ENCODE measurements at places on chromosomes 6 and 20.

GRCh38 chr6:23983735-23984134 is 142.3 kb upstream of the NRSN1 start:
- DNase-seq, result no peak

DNA sequence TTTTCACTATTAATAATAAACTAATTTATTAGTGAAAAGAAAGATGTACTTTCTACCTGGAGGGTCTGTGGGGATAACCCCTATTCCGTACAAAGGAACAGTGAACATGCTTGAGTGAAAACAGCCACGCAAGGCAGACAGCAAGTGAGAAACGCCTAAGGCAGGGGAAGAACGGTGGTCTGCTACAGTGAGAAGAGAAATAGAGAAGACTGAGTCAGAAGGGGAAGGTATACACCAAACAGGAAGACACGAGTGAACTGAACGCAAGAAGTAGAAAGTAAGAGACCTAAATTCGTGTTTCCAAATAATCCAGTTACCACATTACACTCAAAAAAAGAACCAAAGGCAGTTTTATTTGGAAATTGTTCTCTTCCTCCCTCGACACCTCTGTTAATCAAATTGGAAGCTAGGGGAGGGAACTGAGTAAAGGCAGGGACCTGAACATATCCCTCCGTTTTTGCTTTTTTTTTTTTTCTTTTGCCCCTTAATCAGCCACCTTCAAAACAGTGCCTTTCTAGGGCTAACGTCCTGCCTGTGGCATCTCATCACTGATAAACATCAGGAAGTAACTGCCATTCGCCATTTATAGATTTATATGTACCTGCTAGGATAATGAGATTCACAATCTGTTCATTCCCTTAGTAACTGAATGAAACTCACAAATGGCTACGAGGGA is 48.9 kb downstream of the ATXN1 start:
- DNase-seq, result peak; percentile 24

DNA sequence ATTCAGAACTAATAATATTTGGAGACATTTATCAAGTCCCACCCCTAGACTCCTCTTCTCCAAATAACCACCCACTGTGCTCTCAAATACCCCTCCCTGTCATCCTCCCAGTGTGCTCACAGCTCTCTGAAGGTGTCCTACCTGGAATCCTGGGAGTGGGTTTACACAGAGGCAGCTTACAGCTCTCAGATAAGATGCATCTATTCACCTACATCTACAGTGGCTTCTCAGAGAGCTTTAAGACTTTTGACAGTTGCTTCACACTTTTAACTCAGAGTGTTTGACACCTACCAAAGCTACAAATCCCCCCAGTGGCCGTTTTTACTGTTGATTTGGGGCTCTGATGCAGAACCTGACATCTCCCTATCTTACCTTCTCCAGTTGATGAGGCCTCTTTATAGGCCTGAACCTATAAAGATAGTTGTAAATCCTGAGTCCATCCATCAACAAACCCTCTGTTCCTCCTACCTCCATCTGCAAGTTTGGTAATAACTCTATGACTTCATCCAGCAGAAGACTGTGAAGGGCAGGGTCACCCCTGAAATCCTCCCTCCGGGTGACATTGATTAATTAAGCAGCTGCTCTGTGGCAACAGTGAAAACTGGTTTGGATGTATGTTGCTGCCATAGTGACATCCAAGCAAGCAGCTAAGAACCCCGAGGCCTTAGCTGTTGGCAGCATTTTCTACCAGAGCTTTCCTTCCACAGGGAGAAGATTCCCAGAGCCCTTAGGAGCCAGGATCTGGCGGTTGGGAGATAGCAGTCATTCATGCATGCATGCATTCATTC is 226.1 kb upstream of the RREB1 start:
- DNase-seq, result no peak

- DNase-seq, result no peak
Measured at GRCh38 chr6:51060262-51060762, 241.6 kb downstream of the TFAP2B start.

GRCh38 chr6:16419636-16420336 is 181.4 kb downstream of the GMPR start:
- no peak for DNase-seq

- DNase-seq, result no peak
Measured at GRCh38 chr6:18177286-18177965, 22.2 kb downstream of the KDM1B start.

GRCh38 chr20:31760519-31761240 is 21.6 kb downstream of the TPX2 start:
- no peak for DNase-seq

DNA sequence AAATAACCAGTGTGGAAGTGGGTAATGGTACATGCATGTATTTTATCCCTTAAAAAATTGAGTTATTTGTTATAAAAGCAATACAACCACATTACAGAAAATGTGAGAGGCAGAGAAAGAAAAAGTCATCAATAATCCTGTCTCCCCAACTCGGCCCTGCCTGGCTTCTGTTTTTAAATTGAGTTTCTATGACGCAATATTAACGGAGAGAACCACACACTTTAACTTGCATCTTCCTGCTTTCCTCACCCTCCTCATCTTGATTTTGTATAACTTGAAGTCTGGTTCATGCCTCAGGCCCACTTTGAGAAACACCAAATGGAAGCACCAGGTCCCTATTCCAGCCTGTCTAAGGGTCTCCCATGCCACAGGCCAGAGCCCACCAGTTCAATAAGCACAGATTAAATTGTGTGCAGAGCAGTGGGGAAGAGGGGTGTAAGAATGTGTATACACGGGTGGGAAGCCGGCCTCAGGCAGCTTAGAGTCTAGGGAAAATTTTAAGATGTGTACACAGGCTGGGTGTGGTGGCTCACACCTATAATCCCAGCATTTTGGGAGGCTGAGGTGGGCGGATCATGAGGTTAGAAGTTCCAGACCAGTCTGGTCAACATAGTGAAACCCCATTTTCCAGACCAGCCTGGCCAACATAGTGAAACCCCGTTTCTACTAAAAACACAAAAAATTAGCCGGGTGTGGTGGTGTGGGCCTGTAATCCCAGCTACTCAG is 15.9 kb downstream of the KCNK5 start:
- no peak for DNase-seq

DNA sequence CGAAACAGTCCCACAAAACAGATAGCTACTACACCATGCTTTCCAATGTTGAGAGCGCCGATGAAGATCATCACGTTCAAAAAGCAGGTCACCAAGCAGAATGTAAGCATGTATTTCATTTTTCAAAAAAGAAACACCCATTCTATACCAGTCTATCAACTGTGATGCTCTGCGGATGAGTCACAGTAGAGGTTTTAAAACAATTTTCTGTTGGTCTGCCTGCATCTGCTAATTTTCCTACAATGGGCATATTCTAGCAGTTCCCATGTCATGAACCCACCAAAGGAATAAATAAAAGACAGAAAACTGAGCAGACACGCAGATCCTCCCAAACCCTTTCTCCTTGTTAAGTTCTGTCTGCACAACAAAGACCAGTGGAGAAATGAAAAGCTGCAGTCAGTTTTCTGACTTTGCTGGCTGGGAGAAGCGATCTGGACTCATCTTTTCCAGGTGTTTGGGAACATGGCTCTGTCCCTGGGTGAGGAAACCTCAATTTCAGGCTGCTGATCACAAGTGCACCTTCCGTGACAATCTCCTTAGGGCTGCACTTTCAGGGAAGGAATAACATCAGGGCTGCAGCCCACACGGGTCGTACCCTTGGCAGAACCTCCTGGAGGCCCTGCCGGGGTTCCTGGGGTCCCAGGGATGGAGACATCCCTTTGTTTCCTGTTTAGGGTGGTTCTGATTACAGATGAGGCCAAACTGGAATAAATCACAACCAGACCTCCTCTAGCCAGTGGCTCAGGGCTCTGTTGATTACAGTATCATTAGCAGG is 200.1 kb downstream of the BMP7 start:
- DNase-seq, result no peak

- DNase-seq, result no peak
Measured at GRCh38 chr6:48691420-48691819, 580.4 kb upstream of the PTCHD4 start.

- no peak for DNase-seq
Measured at GRCh38 chr20:11101243-11101642, 427.4 kb upstream of the JAG1 start.

DNA sequence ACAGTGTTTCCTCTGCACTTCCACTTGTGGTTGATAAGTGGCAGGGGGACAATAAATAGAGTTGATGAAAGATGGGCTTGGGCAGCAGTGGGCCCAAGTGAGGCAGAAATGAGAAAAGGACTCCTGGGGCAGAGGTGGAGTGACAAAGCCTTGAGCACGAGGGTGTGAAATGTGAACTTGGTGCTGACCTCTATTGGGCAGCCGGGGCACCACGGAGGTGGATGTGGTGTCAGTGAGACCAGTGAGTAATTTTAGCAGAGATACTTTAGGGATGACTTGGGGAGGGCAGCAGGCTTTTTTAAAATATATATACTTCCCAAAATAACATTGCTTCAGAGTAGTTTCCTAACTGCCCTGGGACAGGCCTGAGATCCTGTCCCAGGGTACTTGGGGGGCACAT is 30.6 kb upstream of the MYLK2 start:
- DNase-seq, result no peak

GRCh38 chr6:152587473-152587872 is 49.7 kb downstream of the SYNE1 start:
- DNase-seq, result no peak

DNA sequence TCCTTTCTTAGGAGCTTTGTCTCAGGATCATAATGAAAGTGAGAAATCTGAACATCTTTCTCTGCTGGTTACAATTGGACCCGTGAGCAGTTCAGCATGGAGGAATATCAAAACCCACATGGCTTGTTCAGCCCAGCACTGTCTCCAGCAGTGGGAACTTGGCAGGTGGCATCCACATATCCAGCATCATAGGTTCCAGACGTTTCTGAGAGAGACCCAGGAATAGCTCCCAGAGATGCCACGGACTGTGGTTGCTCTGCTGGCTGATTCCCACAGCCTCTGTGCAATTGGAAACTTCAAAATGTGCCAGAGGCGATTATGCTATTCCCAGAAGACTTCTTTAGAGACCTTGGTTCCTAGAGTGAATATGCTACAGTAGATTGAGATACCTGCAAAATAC is 76.4 kb downstream of the PHACTR2 start:
- DNase-seq, result no peak

GRCh38 chr20:23117738-23118137 is 31.6 kb upstream of the CD93 start:
- DNase-seq, result no peak

GRCh38 chr6:147547369-147547902 is 38.9 kb downstream of the SAMD5 start:
- DNase-seq, result no peak

GRCh38 chr6:8794420-8794819 is 359.1 kb upstream of the SLC35B3 start:
- DNase-seq, result no peak

DNA sequence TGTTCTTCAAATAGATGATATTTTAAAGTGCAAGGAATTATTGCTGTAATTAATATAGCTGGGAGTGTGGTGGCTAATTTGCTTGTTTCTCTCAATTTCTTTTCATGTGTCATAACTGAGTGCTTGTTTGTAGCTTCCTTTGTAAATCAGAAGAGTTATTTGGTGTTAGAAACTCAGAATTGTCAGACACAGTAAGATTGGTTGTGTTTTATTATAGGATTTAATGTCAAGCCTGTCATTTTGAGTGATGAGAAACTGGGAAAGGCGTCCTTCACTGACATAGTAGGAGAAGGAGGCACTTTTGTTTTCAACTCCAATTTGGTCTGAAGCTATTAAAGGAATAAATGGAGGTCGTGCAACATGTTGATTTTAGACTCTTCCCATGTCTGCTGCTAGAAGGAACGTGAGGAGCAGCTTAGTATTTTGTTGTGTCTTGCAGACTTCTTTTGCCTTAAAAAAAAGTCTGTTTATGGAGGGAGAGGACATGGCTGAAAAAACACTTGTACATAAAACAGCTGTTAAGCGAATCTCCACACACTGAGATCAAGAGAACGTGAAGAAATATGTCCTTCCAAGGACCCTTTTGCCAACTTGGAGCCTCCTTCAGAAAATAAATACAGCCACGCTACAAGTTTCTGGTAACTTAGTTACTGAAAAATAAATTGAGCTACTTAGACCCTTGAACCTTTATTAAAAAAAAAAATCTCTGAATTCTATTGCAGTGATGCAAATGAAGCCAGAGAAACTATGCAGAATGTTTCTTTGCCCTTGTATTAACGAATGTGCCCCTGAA is 59.5 kb downstream of the BMP6 start:
- no peak for DNase-seq

- DNase-seq, result no peak
Measured at GRCh38 chr20:42475773-42476172, 713.9 kb downstream of the PTPRT start.

GRCh38 chr20:10714236-10714975 is 40.6 kb upstream of the JAG1 start:
- no peak for DNase-seq

DNA sequence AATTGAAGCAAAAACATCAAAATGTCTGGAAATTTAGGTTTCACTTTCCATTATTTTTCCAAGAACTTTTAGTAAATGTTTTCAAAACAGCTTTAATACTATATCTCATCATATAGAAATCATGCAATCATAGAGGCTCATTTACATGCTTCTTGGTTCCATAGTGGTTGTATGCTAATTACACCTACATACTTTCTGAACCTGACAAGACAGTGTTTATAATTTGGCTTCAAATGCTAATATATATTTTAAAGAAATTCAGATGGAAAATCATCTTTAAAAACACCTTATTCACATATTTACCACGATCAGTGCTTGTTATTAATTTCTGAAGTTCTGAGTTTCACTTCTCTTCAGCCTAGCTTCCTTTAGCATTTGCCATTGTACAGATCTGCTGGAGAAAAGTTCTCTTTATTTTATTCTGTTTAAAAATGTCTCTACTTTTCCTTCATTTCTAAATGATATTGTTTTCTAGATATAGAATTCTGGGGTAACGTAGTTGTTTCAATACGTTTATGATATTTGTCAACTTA is 89.9 kb downstream of the PLCB1 start:
- DNase-seq, result no peak

DNA sequence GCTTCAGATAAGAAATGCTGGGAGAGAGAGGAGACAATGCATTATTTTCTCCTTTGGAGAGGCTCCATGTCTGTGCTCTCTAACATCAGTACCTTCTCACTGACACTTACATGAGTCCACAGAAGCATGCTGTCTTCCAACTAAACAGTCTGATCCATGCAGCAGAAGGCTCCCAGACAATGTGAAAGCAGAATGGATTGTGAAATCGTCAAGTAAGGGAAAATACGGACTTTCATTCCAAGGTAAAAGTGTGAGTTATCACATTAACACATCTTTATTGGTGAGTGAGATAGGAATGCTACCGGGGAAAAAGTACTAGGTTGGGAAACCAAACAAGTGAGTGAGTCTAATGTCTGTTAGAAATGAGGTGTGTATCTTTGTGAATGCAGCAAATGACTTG is 167.6 kb upstream of the KCNK16 start:
- DNase-seq, result no peak

GRCh38 chr6:16804546-16805242 is 43.4 kb upstream of the ATXN1 start:
- no peak for DNase-seq

DNA sequence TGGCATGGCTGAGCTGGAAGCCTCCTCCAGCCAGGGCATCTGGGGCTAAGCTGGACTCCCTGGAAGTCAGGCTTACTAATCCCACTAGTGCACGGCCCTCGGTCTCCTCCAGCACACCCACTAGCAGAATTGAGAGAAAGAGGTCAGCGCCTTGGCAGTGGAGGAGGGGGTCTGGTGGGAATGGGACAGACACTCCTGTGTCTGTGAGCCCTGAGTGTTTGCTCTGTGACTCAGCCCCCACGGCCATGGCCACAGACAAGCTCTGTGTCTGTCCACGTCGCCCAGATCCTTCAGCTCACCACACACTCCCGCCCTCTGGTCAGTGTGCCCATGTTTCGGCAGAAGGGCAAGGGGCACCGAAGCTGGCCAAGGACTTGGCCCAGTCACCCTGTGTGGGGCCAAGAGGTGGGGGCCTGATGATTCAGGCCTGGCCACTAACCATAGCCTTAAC is 8.8 kb downstream of the MDFI start:
- DNase-seq, result no peak
